ENCODE measurements at places on chromosomes 3 and 15.

DNA sequence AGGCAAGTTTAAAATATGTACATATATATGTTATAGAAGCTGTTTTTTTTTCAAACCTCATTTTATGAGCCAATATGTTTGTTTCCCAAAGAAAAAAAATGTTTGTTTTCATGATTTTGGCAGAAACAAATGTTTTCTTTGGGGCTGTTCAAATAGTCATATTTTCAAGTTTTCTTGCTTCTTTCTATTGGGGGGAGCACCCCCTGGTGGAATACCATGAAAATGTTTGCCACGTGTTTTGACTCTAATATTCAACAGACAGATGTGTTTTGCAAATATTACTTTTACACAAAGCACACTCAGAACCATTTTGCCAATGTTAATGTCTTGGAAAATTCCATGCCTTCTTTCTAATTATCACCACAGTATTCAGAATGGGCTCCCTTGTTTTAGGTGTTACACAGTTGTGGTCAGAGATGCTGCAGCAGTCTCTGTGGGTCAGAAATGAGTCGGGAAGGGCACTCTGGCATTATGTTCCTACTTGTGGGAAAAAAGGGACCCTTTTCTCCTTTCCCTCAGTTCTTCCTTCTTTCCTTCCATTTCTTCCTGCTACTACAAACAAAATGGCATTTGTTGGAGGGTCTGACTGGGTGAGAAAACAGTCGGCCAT lies 817.0 kb downstream of the TUSC7 start:
- DNase-seq: peak; percentile 10

GRCh38 chr3:106206146-106206545 lies 337.3 kb upstream of the CBLB start:
- DNase-seq: peak; percentile 95

- peak; percentile 78 for DNase-seq
These were observed 15.3 kb upstream of the ROPN1 start for GRCh38 chr3:124007186-124007585.

GRCh38 chr3:193190146-193190786 lies 50.8 kb upstream of the PLAAT1 start:
- no peak for DNase-seq

DNA sequence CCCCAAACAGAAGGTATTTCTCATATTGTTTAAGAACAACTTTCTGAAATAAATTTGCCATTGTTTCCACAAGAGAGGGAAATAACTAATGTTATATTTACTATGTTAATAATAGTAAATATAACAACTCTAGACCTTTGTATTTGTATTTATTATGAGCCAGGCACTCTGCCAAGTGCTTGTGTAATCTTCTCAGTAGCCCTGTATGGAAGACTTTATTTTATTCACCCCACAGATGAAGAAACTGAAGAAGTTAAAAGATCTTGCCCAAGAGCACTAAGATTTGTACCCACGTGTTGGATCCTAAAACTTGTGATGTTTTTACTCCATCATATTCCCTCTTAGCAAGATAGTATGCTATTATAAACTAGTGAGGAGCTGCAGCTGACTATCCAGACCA lies 12.0 kb upstream of the GNB4 start:
- DNase-seq: peak; percentile 3

GRCh38 chr3:183477801-183478456 lies 49.5 kb upstream of the MCF2L2 start:
- no peak for DNase-seq

GRCh38 chr15:74863239-74864056 lies 9.7 kb downstream of the SCAMP2 start:
- DNase-seq: no peak

DNA sequence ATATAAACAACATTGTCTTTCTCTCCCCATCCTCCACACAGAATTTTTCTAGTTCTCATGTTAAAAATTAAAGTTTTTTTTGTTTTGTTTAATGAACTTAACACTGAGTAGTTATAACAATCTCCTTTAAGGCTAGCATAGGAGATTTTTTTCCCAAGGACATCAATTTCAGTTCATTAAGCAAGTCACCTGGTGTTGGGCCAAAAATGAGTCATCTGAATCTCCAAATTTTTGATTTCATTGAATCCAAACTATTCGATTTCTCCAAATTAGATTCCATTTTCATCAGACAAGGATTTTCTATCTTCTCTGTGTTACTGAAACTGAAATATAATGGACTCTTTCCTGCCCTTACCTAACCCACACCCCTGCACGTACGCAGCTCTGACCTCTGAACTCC lies 631.4 kb upstream of the MDFIC2 start:
- no peak for DNase-seq

GRCh38 chr3:112474796-112475195 lies 24.5 kb downstream of the BTLA start:
- peak; percentile 22 for DNase-seq

- no peak for DNase-seq
These were observed 8.4 kb downstream of the STT3B start for GRCh38 chr3:31541089-31541488.

GRCh38 chr15:98018761-98019351 lies 58.4 kb downstream of the ARRDC4 start:
- no peak for DNase-seq

- DNase-seq: no peak
These were observed 13.9 kb upstream of the VGLL3 start for GRCh38 chr3:87004883-87005282.

GRCh38 chr15:44450172-44450571 lies 22.7 kb downstream of the CTDSPL2 start:
- DNase-seq: no peak
